Activated T-cell treated with anti-CD3 and anti-CD28 coated beads for 24 hours (primary cell): ENCODE measurements at places on chromosomes 4 and X.

GRCh38 chr4:24922416-24922815 is 9.6 kb upstream of the CCDC149 start:
- no peak for DNase-seq

DNA sequence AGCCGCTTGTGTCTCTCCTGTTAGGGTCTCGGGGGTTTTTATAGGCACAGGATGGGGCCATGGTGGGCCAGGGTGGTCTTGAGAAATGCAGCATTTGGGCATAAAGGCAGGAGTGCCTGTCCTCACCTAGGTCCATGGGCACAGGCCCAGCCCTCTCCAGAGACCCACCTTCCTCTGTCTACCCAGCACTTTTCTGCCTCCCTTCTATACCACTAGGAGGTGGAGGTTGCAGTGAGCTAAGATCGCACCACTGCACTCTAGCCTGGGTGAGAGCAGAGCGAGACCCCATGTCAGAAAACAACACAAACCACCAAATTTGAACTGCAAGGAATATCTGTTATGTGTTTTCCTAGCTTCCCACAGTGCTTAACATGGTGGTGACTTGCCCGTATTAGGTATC is 38.0 kb downstream of the MOB1B start:
- DNase-seq, result no peak

DNA sequence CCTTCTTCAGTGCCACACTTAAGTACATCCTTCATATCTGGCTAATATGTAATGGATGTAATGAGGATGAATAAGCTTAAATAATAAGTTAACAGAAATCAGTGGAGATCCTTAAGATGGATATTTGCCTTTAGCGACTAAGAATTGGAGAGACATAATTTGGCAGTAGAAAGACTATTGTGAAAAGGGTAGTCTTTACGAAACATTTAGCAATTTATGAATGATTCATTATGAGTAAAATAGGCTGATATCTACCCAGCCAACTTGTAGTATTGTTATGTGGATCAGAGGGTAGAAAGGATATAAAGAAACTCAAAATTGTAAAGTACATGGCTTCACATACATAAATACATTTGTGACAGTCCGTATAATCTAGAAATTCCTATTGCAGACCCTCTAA is 2371.8 kb downstream of the PCDH7 start:
- no peak for DNase-seq

- no peak for DNase-seq
These were observed 117.2 kb downstream of the TMEM144 start for GRCh38 chr4:158327525-158327924.

GRCh38 chr4:23269566-23269965 is 576.8 kb downstream of the GBA3 start:
- DNase-seq, result no peak

DNA sequence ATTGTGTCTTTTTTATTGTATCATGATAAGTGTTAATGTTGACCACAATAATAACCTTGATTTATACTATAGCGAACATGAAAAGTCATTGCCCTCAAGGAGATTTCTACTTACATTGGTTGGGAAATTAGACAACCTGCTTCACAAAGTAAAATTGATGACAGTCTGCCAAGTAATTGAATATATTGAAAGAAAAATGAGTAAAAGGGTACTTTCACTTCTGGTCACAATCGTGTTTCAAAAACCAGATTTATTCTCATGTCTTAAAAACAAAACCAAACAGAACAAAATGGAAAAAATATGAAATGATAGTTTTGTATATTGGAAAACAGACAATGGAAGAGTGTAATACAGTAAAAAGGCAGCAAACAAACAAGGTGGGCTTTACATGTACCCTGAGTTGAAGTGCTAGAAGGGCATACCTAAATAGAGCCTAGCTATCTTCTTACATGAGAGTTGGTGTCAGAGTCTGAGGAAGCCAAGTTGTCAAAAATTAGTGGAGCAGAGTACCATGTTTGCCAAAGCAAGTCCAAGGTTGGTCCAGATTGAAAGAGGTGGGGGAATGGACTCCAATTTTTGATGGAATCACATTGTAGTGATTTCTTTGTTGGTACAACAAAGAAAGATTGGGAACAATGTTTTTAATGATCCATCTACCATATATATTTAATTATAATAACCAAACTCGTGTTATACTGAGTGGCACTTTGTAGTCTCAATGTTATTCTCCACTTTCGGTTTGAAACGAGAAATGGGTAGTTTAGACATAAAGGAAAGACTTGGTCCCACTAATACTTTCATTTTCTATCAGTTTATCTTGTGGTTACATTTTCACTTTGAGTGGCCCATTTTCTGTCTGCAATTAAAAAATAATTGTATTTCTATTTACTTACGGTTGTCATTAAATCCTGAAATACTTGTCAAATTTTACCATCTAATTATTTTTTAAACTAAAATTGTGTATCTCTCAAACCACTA is 775.6 kb downstream of the STIM2 start:
- no peak for DNase-seq
